ENCODE measurements at places on chromosomes 2 and 18.
A peak's percentile ranks its signal among the peaks of the same experiment; 100 is the strongest.

DNA sequence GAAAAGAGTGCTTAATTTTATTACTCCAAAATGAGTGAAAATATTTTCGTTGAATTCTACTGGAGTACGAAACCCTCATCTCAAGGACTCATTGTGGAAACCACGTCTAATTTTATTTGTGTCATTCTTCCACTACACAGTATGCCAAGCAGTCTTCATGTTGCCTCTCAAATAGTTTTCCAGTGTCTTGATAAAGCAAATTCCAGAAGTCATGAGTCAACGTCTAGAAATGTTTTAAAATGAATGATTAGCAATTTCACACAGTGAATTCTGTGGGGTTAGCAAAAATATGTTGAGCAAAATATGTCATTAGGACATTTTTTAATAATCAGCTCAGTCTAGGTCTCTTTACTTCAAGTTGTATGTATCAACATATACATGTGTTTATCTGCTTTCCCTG is 865.5 kb downstream of the DSC3 start:
- no peak for DNase-seq

- no peak for DNase-seq
Measured at GRCh38 chr18:31711365-31712172, 27.2 kb upstream of the B4GALT6 start.

GRCh38 chr2:239917125-239917956 is 107.8 kb downstream of the NDUFA10 start:
- no peak for DNase-seq

- DNase-seq: no peak
Measured at GRCh38 chr2:95384854-95385569, 17.5 kb upstream of the FAHD2A start.

GRCh38 chr2:1837022-1837421 is 92.7 kb upstream of the PXDN start:
- DNase-seq: no peak

GRCh38 chr18:7068871-7069590 is 48.6 kb downstream of the LAMA1 start:
- no peak for DNase-seq

DNA sequence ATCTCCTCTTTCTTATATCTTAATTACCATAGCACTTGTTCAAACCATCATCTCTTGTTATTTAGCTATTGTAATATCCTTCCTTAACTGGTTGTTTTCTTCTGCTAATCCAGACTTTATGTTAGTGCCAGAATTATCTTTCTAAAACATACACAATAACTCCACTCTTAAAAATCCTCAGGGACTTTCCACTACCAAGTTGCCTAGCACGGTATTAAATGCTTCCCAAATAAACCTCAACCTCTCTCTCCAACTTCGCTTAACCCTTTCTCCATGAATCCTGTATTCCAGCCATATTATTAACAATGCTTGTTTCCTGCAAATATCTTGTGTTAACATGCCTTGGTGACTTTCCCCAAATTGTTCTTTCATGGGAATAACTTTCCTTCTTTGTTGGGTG is 84.5 kb downstream of the FAM228A start:
- DNase-seq: peak; percentile 51

- no peak for DNase-seq
Measured at GRCh38 chr2:37647971-37648330, 23.5 kb downstream of the CDC42EP3 start.

GRCh38 chr18:8283891-8284585 is 325.2 kb upstream of the RAB12 start:
- peak; percentile 70 for DNase-seq

DNA sequence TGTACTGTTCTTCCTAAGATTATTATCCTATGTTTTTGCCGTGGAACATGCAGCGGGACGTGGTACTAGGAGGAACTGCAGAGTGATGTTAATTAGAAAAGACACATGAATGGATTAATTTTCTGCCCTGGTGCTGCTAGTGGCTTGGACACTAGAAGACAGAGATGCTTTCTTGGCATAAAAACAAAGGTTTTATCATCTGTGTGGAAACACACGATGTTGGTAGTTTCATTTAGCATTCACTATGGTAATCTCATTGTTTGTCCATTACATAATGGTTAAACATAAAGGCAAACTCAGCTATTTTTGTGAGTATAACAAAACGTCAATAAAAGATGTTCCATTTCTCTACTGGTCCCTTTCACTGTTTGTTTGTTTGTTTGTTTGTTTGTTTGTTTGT is 22.8 kb downstream of the COL6A3 start:
- no peak for DNase-seq

GRCh38 chr2:120740765-120741524 is 5.3 kb downstream of the GLI2 start:
- DNase-seq: no peak
